ENCODE measurements at places on chromosomes 12 and 14.
A peak's percentile ranks its signal among the peaks of the same experiment; 100 is the strongest.

DNA sequence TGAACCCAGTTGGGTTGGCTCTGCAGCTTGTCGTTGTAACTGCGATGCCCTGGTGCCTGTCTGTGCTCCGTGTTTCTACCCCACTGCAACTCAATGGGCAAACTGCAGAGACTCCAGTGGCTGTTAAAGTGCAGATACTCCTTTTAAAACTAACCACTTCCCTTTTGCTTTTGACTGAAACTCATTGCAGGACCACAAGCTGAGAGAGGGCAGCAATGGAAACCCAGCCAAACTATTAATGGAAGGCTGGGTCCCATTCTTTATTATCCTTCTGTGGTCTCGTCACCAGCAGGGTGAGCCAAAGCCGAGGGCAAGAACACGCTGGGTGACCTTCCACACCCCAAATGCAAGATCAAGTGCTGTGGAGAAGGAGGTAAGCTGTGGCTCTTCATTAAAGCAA lies 910.4 kb downstream of the VRK1 start:
- DNase-seq, result no peak

DNA sequence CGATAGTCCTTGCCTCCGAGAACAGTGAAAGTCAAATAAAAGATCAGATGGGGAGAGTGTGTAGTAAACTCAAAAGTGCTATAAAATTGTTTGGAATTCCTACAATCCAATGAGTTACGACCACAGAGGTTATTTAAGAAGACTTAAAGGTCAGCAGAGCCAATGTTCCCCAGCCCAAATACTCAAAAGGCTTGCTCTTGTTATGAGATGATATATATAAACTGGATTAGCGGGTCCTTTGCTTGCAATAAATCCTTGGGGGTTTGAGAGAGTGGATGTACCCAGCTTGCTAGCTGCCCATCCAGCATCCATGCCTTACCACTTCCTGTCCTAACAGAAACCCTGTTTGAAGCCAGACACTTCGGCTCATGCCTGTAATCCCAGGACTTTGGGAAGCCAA lies 29.0 kb upstream of the MED13L start:
- DNase-seq, result no peak

DNA sequence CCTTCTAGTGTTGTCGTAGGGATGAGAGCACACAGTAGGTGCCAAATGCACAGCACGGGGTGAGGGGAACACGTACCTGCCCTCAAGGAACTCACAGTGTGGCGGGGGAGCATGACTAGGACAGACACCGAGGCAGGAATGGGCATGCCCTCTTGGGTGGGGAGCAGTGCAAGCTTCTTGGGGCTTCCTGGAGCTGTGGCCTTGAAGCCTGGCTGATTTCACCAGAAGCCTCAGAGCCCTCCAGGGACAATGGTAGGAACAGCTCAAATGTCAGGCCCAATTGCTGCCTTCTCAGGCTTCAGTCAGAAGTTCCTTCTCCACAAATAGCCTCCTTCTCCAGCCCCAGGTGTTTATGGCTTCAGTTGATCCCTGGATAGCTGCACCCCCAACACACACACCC lies 43.4 kb downstream of the TEAD4 start:
- DNase-seq, result no peak

GRCh38 chr12:111673503-111673902 lies 12.3 kb downstream of the BRAP start:
- DNase-seq, result no peak

DNA sequence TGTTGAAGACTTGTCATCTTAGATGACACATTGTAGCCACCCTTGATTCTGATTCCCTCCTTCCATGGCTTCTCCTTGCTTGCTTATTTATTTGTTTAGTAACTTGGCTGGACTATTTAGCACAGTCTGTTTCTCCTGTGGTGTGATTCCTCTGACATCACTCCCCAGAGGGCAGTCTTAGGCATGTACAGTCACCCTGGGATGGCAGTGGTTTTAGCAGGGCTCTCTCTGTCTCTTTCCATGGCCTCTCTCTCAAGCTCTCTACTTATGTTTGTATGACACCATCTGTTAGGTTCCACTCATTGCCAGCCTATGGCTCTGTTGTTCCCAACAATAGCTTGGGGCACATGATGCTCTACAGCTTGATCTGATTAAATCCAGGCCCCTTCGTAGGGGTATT lies 158.3 kb downstream of the ADGRD1 start:
- no peak for DNase-seq

- DNase-seq, result no peak
These were observed 111.0 kb upstream of the PZP start for GRCh38 chr12:9319044-9319841.

GRCh38 chr14:71103662-71104484 lies 196.6 kb downstream of the PCNX1 start:
- peak; percentile 56 for DNase-seq

GRCh38 chr14:24054324-24054641 lies 2.5 kb downstream of the CARMIL3 start:
- DNase-seq, result no peak

GRCh38 chr12:130953771-130954543 lies at the start of gene ADGRD1:
Gene ADGRD1 (plus strand): TSS chr12:130953907. CDS start chr12:130954466, 559 bp downstream.
- no peak for DNase-seq

- no peak for DNase-seq
These were observed 60.4 kb upstream of the SLC6A15 start for GRCh38 chr12:84973026-84973425.

DNA sequence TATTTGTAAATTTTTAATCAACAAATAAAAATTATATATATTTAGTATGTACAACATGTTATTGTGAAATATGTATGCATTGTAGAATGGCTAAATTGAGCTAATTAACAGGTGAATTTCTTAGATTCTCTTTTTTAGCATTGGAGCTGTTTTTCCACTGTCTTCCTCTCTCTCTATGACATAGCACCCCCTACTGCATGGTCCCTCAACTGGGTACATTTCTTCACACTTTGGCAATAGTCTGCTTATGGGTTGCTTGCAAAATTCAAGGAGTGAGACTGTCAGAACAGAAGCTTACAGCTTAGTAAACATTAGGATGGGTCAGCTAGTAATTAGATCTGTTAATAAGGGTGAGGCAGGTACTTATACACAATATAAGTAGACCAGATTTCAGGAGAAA lies 658.5 kb upstream of the MGAT4C start:
- DNase-seq, result peak; percentile 26

GRCh38 chr12:116529686-116530085 lies 29.5 kb upstream of the MAP1LC3B2 start:
- no peak for DNase-seq

GRCh38 chr12:25264862-25265261 lies 14.1 kb upstream of the KRAS start:
- DNase-seq, result no peak

- no peak for DNase-seq
These were observed 37.3 kb upstream of the E2F7 start for GRCh38 chr12:77102691-77103090.
